ENCODE measurements at places on chromosomes 3 and 15.
A peak's percentile ranks its signal among the peaks of the same experiment; 100 is the strongest.

DNA sequence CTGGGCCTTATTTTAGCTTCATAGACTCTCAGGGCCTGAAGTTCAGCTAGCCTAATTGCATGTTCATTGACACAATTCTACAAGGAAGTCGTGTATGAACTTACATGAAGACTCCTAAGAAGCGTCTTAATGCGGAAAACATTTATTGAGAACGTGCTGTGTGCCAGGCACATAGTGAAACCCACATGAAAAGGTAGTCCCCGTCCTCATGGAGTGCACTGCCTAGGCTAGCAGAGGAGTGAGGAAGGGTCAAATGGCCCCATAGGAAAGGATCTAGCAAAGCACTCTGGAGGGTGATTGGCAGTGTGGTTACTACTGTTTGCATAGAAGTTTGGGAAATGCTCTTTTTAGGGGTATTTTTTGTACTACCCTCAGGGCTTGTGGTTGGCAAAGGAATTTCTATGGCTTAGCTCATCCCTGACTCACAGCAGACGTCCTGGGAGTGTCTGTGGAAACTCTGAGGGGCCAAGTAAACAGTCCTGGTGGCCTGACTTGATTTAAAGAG lies 854 bp upstream of the NPTN start:
- DNase-seq: no peak

- DNase-seq: no peak
These were observed 108.9 kb upstream of the UBE2E1 start for GRCh38 chr3:23696842-23697241.

DNA sequence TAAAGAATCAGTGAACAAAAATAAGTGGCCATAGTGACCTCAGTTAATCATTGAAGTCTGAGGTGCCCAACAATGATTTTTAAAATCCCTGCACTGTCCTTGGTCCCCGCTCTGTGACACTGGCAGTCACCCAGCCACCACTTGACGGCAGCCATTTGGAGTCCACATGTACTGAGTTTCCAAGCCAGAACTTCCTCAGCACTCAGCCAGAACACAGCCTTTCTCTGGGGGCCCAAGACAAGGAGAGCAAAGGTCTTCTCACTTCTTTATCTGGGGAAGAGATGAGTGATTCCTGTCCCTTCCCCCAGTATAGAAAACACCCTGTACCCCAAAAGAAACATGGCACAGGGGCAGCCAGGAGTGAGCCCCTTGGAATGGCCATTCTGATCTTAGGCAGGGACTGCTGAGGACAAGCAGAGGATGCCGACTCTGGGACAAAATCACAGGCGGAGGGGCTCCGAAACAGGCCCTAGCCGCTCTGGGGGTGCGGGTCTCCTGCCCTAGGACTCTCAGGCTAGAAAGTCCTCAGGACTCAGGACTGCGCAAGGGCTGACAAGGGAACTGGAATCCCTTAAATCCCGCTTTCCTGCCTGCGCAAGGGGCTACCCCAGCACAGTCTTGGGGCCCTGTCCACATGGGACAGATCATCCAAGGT lies 12.8 kb downstream of the PAK6 start:
- DNase-seq: no peak

DNA sequence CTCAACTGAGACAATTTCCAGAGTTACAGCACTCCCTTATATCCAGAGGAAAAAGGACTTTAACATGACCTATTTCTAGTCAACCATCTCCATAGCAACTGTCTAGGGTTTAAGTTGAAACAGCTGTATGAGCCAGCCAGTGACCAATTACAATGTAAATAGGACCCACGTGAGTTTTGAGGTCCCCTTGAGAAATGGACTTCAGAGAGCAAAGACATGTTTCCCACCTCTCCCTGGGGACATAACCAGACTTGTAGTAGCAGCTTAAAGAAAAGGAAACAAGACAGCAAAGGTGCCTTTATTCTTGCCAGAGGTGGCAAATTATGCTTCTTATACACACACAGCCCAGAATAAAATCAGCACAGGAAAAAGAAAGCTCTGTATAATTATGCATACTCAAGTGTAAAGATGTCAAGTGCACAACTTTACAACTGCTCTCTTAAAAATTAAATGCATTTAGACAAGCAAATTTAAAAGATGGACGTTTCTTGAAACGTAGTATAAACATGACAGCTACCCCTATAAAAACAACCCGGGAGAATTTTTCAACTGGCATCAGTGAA lies 40.2 kb downstream of the SUMF1 start:
- DNase-seq: no peak

DNA sequence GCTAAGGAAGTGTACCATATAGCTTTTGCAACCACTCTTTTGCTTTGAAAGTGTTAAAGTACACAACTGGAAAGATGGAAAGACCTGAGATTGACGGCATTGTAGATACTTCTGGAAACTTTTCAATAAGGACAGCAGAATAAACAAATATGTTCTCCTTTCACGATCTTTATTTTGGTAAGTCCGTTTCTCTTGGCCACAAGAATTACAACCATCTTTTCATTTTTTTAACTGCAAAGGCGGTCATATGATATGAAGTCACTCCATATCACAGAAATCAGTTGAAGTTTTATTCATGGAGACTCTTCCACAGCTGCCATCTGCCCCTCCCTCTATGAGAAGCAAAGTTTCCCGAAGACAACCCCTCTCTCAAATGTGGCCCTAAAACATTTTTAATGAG lies 303.4 kb upstream of the ICE2 start:
- DNase-seq: no peak

DNA sequence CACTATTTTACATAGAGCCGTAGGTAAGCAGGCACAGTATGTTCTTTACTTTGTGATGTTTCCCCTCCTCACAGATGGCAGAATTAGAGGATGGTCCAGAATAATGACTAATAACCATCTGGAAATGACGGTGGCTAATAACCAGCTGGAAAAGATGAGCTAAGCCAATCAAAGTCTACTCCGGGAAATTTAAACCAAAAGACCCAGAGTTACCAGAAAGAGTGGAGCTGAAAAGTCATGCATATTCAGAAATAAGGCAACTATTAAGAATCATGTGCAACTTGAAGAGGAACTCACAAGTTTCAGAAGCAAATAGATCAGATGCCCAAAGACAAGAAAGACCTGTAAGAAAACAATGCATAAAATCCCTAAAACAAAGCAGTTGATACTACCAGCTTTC lies 33.6 kb downstream of the DMXL2 start:
- DNase-seq: no peak

- no peak for DNase-seq
These were observed 972.8 kb downstream of the PLOD2 start for GRCh38 chr3:145188079-145188770.

DNA sequence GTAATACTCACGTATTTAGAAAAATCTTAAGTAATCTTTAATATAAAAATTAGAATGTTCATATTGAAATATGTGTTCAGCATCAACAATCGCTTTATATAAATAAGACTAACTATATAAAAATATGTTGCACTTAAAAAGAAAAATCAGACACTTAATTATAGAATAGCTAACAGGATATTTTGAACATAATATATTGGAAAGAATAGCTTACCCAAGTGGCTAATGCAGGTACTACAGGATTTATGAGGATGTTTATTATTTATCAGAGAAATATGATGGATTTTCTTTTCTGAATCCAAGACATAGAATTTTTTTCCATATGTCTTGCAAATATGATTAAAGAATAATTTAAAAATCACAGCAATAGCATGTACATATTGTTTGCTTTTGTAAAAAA lies 567.9 kb upstream of the GBE1 start:
- DNase-seq: no peak

DNA sequence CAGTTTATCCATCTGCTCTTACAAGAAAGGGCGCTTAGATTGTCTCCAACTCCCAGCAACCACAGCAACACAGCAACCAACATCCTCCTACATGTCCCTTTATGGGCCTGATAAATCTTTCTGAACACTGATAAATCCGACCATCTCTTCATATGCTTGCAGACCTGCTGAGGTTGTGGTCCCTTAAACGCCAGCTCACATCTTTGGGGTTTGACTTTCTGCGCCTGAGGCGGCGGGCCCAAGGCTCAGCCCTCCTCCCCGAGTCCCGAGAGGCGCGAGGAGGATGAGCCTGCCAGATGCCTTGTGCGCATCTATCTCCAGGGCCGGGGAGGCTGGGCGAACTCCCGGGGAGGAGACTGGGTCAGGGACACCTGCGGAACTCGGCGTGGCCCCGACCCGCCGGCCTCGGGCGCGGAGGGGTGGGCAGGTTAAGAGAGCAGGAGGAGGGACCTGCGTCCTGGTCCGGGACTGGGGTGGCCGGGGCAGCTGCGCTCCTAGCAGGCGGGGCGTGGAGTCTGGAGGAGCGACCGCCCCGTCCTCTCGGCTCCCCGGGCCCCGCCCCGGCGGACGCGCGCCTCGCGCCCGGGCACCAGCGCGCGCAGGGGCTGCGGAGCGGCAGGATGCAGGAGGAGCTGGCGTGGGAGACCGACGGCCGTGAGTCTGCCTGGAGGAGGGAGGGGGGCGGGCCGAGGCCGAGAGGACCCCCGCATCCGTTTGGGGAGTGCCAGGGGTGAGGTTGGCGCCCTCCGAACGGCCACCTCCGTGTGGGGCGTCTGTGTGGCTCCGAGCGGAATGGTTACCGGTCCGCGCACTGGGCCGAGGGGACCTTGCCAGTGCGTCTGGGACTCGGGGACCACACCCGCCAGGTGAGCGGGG lies at the start of gene ANKDD1A:
Gene ANKDD1A (plus strand): TSS at position 592 of the 876 bp plus-strand sequence. CDS start 29 bp downstream, at position 621.
- peak; percentile 49 for DNase-seq

All from stimulated activated CD4-positive, alpha-beta T cell treated with anti-CD3 and anti-CD28 coated beads, Interleukin-4, amount 100 ng/mL, for 1 hour (primary cell).